ENCODE measurements at places on chromosomes 4 and X.

DNA sequence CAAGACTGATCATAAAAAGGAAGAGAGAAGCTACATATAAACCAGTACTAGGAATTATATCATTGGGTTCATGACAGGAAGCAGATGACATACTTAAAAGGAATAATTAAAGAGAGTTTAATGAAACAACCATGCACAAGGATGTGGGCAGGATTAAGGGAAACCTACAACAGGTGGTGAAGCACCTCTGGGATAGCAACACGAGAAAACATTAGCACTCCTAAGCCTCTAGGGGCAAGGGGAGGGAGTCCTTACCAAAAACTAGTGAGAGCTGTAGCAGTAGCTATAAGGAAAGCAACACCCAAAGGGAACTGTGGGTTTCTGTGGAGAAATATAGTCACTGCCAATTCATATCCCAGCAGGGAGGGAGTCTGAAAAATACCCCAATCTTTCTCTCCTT lies 7.2 kb upstream of the THOC2 start:
- DNase-seq, result no peak

DNA sequence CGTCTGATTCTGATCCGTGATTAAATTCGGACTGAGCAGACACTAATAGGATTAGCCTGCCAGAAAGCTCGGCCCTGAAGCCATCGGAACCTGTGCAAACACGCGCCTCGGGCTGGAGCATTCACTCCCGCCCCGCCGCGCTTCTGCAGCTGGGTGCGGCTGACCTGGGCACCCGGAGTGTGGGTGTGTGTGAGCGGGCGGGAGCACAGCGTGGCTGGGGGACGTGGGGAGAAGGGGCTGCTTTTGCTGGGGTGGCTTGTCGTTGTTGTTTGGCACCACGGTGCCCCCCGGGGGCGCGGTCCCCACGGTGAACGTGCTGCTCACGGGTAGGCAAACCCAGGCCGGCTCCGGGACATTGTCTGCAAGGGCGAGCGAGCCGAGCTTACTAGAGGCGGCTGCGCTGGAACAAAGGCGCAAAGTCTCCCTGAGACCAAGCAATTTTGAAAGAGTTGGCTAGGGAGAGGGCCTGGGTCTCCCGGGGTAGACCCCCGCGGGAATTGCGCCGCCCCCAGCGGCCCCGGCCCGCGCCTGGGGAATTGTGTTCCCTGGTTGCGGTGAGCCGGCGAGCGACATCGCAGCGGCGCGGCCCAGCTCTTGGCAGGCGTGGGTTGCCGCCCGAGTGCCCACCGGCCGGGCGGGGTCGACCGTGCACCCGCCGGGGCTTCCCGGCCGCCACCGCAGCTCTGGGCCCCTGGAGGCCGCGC lies 1.4 kb downstream of the MAMLD1 start:
- no peak for DNase-seq

DNA sequence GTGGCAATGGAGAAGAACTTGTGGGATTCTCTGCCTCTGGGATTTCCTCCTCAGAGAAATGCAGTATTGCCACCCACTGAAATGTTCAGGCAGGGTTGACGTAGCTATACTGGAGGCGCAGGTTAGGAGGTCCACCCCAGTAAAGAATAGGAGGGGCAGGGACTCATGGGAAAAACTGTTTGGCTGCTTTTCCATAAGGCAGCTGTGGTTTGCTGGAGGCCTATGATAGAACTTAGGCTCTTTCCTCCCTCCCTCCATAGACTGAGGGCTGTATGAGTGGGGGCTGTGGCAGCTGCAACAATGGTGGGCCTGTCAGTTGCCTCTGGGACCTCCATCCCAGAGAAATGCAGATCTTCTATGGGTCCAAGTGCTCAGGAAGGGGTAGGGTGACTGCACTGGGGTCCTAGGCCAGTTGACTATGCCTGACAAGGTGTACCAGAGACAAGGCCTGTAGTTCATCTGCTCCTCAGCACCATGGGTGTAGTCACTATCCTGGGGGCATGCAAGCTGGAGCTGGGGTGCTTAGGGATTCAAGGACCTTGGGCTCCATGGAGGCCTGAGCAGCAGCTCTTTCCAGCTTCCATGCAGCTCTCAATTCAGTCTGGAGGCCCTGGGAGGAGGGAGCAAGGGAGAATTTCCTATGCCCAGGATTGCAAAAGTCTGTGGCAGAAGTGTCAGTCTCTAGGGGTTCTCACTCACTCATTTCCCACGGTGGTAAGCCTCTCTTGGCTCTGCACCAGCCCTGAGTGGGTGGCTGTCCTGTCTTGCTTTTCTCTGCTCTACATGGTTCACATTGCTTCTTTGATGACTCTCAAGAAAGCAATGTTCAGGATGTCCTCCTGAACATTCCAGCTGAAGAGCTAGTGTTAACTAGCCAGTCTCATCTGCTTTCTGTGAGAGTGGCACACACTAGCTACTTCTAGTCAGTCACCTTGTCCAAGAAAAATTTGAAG lies 353.0 kb downstream of the IDS start:
- DNase-seq, result no peak

- no peak for DNase-seq
These were observed 184.0 kb upstream of the PGRMC2 start for GRCh38 chr4:128471576-128471975.

Measured in 8988T (cell line).